ENCODE measurements at places on chromosomes 3 and 15. TPM values are rescaled to one million over a fixed set of nuclear protein-coding genes. Genes with fewer than 3 reads are reported as not detected.

The FBXL2 gene
- total RNA-seq = not detected

The TEX55 gene
- not detected for total RNA-seq

The GOLGA8O gene
- total RNA-seq = 0.34 TPM

The ZNF80 gene
- total RNA-seq = 1.6 TPM

The FES gene
- total RNA-seq = 3.4 TPM

The ANKRD63 gene
- 0.17 TPM for total RNA-seq

The SEMA4B gene
- total RNA-seq = 7.5 TPM

The TGM4 gene
- not detected for total RNA-seq

The ATP8B4 gene
- total RNA-seq = 16.3 TPM

The GOLGA6L7 gene
- total RNA-seq = not detected

The GABRR3 gene
- not detected for total RNA-seq

The TMEM207 gene
- total RNA-seq = not detected

The CCR8 gene
- total RNA-seq = 2.5 TPM

The SLC9C1 gene
- not detected for total RNA-seq

The OXTR gene
- 1.0 TPM for total RNA-seq

The ANKDD1A gene
- total RNA-seq = 2.3 TPM

The PRSS50 gene
- total RNA-seq = not detected

The PARP3 gene
- total RNA-seq = 9.7 TPM

The EPHB1 gene
- total RNA-seq = not detected

The SHISA5 gene
- total RNA-seq = 78.1 TPM

The ISLR gene
- not detected for total RNA-seq

The B3GALNT1 gene
- total RNA-seq = 2.7 TPM

The KCTD6 gene
- 6.4 TPM for total RNA-seq

The SLC22A13 gene
- 0.36 TPM for total RNA-seq

The ARNT2 gene
- total RNA-seq = not detected

The STAC gene
- not detected for total RNA-seq

The RFC4 gene
- 120 TPM for total RNA-seq

The HTR3E gene
- total RNA-seq = not detected

The GLDN gene
- not detected for total RNA-seq

The LMCD1 gene
- total RNA-seq = 2.2 TPM

The CRABP1 gene
- not detected for total RNA-seq

The ITGB5 gene
- 1.3 TPM for total RNA-seq

The SRGAP3 gene
- total RNA-seq = 0.99 TPM

The ECE2 gene
- not detected for total RNA-seq

The SGO1 gene
- 21.6 TPM for total RNA-seq

The CAND2 gene
- 1.0 TPM for total RNA-seq

The GHRL gene
- total RNA-seq = not detected

The AGBL1 gene
- not detected for total RNA-seq

The LRRC31 gene
- total RNA-seq = not detected

The BFSP2 gene
- total RNA-seq = not detected

The DIPK2A gene
- 15.1 TPM for total RNA-seq
